Cortex of kidney (tissue), 1 donor: ENCODE measurements at places on chromosomes 2 and 18.

DNA sequence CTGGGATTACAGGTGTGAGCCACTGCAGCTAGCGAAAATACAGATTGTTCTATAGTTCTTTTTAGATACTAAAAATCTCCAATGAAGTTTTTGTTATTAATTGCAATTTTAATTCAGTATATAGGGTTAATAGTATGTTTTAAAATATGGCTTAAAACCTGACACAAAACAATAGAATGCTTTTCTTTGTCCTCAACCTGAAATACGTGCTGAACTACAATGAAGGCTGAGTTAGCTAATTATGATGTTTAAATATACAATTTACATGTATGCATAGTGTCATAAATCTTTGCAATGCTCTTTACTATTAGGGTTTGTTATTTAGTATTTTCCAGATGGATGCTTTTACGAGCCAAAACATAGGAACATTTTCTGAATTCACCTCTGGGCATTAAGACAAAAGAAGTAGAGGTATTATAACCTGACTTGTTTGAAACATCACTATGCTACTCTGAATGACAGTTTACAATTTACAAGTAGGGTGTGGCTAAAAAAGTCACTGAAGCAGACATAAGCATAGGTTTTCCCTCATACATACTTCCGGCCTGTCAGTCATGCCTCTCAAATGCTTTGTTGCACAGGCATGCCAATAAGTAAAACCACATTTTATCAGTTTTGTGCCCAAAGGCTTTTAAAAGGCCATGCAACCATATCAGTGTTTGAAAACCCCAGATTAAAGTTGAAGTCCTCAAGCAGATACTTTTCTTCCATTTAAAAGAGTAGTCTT, 168.3 kb downstream of the OTX1 start:
- no peak for DNase-seq

DNA sequence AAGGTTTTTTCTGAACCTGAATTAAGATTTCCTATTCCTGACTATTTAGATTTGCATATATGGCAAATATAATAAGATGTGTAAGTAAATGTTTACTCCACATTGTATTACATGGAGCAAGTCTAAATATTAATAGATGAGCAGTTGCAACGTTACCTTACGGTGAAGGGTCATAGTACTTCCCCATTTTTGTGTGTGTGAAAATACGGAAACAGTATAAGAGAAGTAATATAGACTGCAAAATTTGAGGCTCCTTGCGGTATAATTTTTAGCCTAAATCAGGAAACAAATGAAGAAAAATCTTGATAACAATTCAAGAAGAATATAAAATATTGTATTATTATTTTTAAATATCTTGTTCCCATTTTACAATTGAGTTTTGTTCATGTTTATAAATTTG, 434.2 kb downstream of the GRB14 start:
- DNase-seq = no peak

DNA sequence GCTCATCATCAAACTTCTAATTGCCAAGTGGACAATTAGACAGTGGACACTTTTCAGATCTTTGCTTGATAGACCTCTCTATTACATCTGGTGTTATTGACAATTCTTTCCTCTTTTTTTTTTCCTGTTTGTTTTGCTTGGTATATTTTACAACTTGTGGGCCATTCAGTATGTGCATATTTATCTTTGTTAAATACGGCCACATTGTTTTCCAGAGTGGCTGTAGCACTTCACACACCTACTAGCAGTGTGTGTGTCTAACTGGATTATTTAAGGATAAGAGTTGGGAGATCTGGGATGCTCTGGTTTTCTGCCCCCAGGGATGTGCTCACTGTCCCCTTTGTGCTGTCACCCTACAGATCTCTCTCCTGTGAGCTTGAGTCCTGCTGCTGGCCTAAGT, 4.1 kb upstream of the SLC4A5 start:
- no peak for DNase-seq

GRCh38 chr2:161131074-161131680, 29.1 kb upstream of the TANK start:
- no peak for DNase-seq

- no peak for DNase-seq
Observed at GRCh38 chr2:48545244-48545643, 15.3 kb downstream of the STON1 start.

GRCh38 chr2:152566728-152567069, 150.6 kb downstream of the PRPF40A start:
- no peak for DNase-seq

DNA sequence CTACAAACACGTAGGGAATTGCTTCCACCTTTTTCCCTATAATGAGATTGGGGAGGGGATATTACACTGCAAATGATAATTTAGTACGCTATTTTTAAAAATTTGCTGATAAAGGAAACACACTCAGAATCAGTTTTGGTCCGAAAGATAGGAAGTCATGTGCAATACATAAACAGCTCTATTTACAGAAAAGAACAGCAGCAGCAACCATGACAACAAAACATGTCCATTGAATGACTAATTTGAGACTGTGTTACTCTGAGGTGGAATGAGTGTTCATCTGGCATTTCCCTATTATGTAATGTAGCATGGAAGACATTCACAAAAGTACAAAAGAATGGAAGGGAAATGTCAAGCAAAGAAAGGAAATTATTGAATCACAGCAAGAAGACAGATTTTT, 337.2 kb downstream of the NBAS start:
- DNase-seq = no peak
